Activated CD4-positive, alpha-beta T cell treated with anti-CD3 and anti-CD28 coated beads, Interleukin-2, amount 50 U/mL, for 4 hours (primary cell): ENCODE measurements at places on chromosomes 6 and 20.

DNA sequence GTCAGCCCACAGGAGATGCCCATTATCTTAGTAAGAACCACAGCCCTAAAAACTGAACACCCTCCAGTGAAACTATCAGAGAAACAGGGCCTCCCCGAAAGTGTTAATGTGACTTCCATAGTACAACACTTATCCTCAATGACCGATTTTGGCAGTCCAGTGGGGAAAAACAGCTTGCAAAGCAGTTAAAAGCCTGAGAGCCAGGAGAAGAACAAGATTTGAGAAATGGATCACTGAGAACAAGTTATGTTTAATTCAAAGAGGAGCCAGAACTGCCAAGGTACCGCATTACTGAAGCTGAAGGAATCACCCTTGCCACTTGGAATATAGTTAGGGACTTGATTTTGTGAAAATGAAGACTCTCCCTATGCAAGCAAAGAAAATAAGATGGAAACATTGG lies 236.9 kb downstream of the QKI start:
- DNase-seq = no peak

DNA sequence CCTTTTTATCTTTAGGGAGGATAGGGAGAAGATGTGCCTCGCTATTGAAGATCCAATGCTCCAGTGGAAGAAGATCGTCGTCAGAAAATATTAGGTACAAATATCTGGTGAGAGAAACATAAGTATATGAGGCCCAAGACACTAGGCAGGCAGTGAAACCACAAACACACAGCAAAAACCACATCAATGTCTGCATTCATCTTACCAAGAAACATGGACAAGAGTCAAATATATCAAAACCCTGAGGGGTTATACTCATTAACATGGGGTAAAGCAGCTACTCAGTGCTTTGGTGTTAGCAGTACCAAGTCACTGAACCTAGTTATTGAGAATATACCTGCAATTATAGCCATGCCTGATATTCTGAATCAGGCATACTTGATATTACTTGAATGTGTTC lies 101.4 kb upstream of the FAM184A start:
- no peak for DNase-seq

DNA sequence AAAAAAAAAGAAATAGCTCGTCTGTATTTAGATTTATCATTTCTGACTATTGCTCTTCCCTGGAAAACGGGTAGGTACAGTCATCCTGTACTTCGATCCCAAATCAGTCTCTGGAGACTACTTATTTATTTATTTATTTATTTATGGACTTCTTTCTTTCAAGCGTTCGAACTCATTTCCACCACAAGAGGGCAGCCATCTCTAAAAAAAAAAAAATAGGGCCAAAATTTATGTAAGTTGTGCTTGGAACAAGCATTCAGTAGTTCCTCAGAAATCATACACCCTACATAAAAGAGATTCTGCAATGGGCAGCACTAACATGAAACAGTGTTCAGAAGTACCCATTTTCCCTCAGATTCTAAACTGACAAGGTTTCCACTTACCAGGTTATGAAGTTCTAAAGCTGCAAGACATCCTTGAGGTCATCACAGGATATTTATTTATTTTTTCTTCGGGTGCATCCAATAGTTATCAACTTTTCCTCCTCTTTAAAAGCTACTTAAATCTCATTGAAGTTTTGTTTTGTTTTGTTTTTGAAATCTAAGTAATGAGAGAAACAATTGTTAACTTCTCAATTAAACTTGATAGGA lies 1.9 kb upstream of the BMP2 start:
- DNase-seq = no peak

GRCh38 chr6:43717389-43717788 lies 29.8 kb upstream of the MRPS18A start:
- DNase-seq = no peak

DNA sequence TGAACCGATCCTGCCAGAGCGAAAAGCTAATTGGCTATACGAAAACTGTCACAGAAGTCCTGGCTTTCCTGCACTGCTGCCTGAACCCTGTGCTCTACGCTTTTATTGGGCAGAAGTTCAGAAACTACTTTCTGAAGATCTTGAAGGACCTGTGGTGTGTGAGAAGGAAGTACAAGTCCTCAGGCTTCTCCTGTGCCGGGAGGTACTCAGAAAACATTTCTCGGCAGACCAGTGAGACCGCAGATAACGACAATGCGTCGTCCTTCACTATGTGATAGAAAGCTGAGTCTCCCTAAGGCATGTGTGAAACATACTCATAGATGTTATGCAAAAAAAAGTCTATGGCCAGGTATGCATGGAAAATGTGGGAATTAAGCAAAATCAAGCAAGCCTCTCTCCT lies 14.2 kb downstream of the CCR6 start:
- DNase-seq = no peak

DNA sequence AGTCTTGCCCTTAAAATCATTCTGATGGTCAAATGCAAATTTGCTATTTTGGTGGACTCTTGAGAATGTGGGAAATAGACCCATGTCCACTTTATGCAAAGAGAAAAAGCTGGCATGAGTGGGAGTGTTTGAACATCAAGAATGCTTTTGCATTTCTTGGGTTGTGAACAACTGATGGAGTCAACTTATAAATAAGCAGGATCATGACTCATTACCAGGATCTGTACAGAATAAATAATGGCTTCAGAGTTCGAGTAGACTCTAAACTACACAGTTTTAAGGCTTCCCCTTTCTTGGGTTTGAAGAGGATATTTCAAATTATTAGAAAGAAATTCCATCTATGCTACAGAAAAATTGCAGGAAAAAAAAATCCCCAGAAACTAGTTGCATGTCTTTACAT lies 195.5 kb downstream of the EYA4 start:
- no peak for DNase-seq

GRCh38 chr6:31418251-31418650 lies 14.9 kb downstream of the MICA start:
- DNase-seq = no peak

- no peak for DNase-seq
These were observed 107.0 kb upstream of the OGFRL1 start for GRCh38 chr6:71181565-71181964.

DNA sequence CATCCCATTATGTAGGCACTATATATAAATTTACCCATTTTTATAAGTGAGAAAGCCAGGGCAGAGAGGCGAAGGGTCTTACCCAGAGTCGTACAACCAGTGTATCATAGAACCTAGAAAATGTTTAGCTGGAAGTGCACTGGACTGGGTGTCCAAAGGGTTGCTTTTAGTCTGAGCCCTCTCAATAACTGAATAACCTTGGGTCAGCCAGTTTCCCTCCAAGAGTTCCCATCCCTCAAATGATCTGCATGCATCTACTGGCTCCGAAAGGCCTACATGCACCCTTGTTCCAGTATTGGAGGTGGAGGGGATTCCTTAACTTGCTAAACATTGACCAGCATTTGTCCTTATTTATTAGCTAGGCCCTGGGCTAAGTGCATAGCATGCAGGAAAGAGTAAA lies 3.8 kb downstream of the SNPH start:
- DNase-seq = no peak

- peak; percentile 51 for DNase-seq
These were observed 580 bp downstream of the NXT1 start for GRCh38 chr20:23350904-23351838.

DNA sequence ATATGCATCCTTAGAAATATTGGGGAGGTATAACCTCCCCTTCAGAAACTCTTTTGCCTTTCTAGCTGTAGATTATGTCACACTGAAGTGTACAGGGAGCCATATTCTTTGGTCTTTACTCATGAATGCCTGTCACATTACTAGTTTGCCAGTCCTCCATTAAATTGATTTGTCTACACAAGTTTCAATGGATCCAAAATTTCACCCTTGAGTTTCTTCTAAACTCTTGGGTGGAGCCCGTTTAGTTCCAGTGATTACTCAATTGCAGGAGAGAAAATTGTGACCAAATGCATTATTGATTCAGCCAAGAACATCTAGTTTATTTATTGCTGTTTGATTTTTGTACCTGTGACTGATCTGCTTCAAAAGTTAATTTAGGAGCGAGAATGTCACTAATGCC lies 60.4 kb upstream of the TFB1M start:
- DNase-seq = no peak

GRCh38 chr6:16681260-16681873 lies 79.9 kb downstream of the ATXN1 start:
- no peak for DNase-seq

DNA sequence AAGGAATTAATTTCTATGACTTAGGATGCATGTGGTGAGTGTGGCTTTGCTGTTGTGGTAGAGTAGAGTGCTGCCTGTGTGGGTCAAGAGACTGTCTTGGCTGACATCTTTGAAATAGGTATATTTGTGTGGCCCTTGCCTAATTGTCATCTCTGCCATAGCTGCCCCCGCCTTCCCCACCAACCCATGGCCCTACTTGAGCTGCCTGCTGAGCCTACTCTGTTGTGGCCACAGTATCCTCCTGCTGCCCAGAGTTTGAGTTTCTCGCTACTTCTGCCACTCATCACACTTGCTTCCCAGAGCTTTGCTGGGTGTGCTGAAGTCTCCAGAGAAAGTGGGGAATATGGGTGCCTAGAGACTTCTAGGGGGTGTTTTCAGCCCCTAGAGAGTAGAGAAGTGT lies 8.0 kb downstream of the PLCG1 start:
- DNase-seq = no peak

DNA sequence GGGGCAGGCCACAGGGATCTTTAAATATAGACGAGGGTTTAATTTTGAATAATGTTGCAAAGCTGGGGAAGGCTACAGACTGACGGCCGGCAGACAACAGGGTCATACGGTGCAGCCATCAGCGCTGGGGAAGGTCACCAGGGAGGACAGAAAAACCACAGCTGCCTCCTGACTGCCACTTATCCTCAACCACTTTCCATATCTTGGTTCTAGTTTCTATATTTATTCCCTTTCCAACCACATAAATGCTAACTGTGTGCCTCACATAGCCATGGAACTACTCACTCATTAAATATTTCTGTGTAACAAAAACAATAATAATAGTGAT lies 85.7 kb upstream of the AGPAT4 start:
- DNase-seq = no peak

- no peak for DNase-seq
These were observed 66.6 kb downstream of the PRND start for GRCh38 chr20:4788314-4788713.

- DNase-seq = no peak
These were observed 1.9 kb upstream of the NKAIN4 start for GRCh38 chr20:63255931-63256704.

- no peak for DNase-seq
These were observed 2.8 kb upstream of the TMEM30A start for GRCh38 chr6:75287424-75287823.

DNA sequence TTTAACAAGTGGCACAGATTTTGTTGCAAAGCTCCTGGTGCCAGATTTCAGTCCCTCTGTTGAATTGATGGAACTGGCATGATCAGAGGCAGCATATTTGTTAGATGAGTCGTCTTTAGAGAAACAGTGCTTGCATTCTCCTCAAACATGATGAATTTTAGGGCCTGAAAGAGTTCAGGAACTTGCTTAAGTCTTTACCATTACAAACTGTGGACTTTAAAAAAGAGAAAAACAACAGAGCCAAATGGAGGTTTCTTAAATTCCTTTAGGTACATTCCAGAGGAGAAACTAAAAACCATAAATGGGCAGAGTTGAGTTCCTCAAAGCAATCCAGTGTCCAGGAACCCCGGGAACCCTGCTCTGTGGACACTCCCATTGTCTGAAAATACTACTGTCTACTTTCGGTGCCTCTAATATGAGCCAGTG lies 2.5 kb downstream of the GTF2H5 start:
- no peak for DNase-seq

GRCh38 chr6:148898376-148899014 lies 151.7 kb downstream of the UST start:
- DNase-seq = no peak

DNA sequence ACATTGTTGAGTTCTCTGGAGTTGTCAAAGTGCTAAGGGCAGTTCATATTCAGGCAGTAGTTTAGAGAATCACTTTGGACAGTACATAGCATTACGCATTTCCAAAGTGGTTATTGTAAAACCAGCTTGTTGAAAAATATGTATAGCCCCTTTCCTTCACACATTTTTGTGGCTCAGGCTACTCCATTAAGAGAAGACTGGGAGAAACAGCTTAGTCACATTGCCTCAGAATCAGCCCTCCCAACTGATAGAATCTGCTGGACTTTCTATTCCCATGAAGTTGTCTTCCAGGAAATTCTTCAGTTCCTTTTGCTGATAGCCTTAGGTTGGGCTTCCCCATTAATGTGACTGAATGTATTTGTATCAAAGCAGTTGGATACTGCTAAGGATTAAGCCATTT lies 39.5 kb upstream of the HDGFL1 start:
- no peak for DNase-seq

DNA sequence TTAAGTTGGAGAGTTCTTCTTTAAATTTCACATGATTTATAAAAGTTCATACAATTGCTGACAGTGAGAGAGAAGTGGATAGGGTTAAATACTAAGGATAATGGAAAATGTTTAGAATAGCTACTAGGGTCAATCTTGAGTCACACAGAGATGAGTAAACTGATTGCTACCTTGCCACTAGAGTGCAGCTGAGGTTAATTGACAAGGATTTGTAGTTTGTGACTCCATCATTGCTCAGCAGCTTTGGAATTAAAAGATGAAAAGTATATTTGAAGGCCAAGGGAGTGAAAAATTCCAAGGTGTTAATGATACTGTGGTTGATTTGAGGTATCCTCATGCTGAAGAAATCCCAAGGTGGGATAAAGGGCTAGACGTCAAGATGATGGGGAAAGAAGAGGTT lies 524.0 kb downstream of the UTRN start:
- DNase-seq = no peak

DNA sequence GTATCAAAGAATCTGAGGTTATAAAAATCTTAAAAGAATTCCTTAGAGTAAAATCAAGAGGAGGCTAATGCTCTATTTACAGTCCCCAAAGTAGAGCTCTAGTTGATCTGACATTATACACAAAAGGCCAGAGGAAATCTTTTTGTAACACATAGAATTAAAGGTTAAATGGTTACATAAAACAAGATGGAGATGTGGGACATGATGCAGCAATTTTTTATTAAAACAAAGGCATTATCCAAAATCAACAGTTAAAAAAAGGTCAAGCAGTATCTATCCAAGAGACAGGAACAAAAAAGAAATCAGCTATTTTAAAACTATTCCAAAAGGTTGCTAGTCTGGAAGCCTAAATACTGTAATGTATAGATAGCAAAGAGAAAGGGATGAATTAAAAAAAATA lies 20.4 kb downstream of the ELOVL5 start:
- no peak for DNase-seq
